ENCODE measurements at places on chromosomes 11 and 22. TPM values are rescaled to one million over a fixed set of nuclear protein-coding genes. Genes with fewer than 3 reads are reported as not detected.

EMID1 gene
- under 0.01 TPM for total RNA-seq

NXPE1 gene
- total RNA-seq = not detected

DEUP1 gene
- not detected for total RNA-seq

RPS6KA4 gene
- total RNA-seq = 44.4 TPM

PKNOX2 gene
- total RNA-seq = 0.10 TPM

DERL3 gene
- total RNA-seq = not detected

SLC22A12 gene
- total RNA-seq = not detected

CRYBB1 gene
- not detected for total RNA-seq

IL18BP gene
- total RNA-seq = 9.1 TPM

OR52K2 gene
- not detected for total RNA-seq

CD6 gene
- not detected for total RNA-seq

DRICH1 gene
- total RNA-seq = not detected

ZBTB16 gene
- total RNA-seq = 13.4 TPM

PPP1R14B gene
- total RNA-seq = 260 TPM

PLAAT3 gene
- total RNA-seq = 26.1 TPM

NLRP14 gene
- total RNA-seq = 0.65 TPM

GRAP2 gene
- not detected for total RNA-seq

MRGPRE gene
- not detected for total RNA-seq

FZD4 gene
- 135 TPM for total RNA-seq

GRM5 gene
- 0.33 TPM for total RNA-seq

F2 gene
- not detected for total RNA-seq

SLC35E4 gene
- 22.6 TPM for total RNA-seq

PLAAT2 gene
- not detected for total RNA-seq

POU2AF2 gene
- total RNA-seq = not detected

FBXO3 gene
- total RNA-seq = 24.2 TPM

CARD18 gene
- total RNA-seq = not detected

C11orf87 gene
- not detected for total RNA-seq

OR10A2 gene
- not detected for total RNA-seq

HIKESHI gene
- 50.5 TPM for total RNA-seq

PI4KA gene
- 37.8 TPM for total RNA-seq

ALDH3B2 gene
- not detected for total RNA-seq

RFPL1 gene
- not detected for total RNA-seq

GLYATL2 gene
- not detected for total RNA-seq

ELFN2 gene
- 0.33 TPM for total RNA-seq

SHISAL1 gene
- total RNA-seq = under 0.01 TPM

TMPRSS4 gene
- not detected for total RNA-seq

CPT1B gene
- 2.5 TPM for total RNA-seq

TEAD1 gene
- total RNA-seq = 45.1 TPM

SYCE3 gene
- not detected for total RNA-seq

SDHAF2 gene
- total RNA-seq = 64.7 TPM

DYNC2H1 gene
- total RNA-seq = 6.5 TPM

OR8A1 gene
- not detected for total RNA-seq

SLC22A8 gene
- total RNA-seq = not detected

ROBO4 gene
- 745 TPM for total RNA-seq

SCGB1A1 gene
- not detected for total RNA-seq

TPH1 gene
- 0.10 TPM for total RNA-seq

TSPAN18 gene
- 60.3 TPM for total RNA-seq

GLYATL1 gene
- not detected for total RNA-seq

TMEM45B gene
- 0.33 TPM for total RNA-seq

ATF4 gene
- 221 TPM for total RNA-seq

LRRC74B gene
- total RNA-seq = not detected

STK33 gene
- 1.3 TPM for total RNA-seq

RAB3IL1 gene
- 2.0 TPM for total RNA-seq

SLCO2B1 gene
- total RNA-seq = 0.57 TPM

PIWIL4 gene
- 0.65 TPM for total RNA-seq

PLAAT5 gene
- total RNA-seq = not detected

APOA5 gene
- not detected for total RNA-seq

KCTD14 gene
- 0.48 TPM for total RNA-seq

OR4C16 gene
- total RNA-seq = not detected

All from vein endothelial cell (primary cell).